ENCODE measurements at places on chromosomes 12 and 14.

- DNase-seq = no peak
Measured at GRCh38 chr12:93180566-93180965, 197.2 kb upstream of the NUDT4 start.

DNA sequence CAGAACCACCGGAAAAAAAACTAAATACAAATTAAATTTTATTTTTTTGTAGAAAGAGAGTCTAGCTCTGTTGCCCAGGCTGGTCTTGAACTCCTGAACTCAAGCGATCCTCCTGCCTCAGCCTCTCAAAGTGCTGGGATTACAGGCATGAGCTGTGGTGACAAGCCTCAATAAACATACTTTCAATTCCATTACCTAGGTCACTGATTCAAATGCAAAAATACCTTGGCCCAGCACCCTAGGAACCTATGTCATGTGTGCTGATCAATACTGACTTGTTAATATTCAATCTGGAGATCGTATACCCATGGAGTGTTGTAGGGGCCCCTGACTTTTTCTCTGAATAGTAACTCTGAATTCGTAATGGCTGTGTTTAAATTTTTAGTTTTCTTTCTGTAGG, 7.1 kb upstream of the TMEM30B start:
- no peak for DNase-seq

- no peak for DNase-seq
Measured at GRCh38 chr14:32327255-32327961, 1.7 kb upstream of the AKAP6 start.

DNA sequence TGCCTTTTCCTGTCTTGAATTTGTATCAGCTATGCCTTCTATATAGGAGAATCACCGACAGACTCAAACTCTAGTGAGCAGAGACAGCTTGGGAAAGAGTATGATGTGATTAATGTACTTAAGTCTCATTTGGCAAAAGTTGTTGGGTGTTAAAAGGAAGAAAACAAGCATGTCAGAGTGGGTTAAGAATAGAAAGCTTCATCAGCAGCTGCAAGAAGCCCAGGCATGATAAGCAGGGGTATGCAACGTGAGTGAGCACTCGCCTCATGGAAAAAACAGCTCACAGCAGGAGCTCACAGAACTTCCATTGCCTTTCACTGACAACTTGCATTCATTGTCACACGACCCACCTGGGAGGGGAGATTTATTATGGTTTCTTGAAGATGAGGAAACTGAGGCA, 35.9 kb upstream of the WNK1 start:
- DNase-seq = no peak

- no peak for DNase-seq
Measured at GRCh38 chr14:32738206-32738871, 200.3 kb upstream of the NPAS3 start.

GRCh38 chr12:76876696-76877229, 2.1 kb downstream of the CSRP2 start:
- no peak for DNase-seq

Measured in inflammatory macrophage treated with lipopolysaccharide for 1 hour (primary cell).